SK-N-SH treated with all-trans-retinoic acid at 6 μM for 48 hours (cell line): ENCODE measurements at places on chromosomes 5 and 9.

DNA sequence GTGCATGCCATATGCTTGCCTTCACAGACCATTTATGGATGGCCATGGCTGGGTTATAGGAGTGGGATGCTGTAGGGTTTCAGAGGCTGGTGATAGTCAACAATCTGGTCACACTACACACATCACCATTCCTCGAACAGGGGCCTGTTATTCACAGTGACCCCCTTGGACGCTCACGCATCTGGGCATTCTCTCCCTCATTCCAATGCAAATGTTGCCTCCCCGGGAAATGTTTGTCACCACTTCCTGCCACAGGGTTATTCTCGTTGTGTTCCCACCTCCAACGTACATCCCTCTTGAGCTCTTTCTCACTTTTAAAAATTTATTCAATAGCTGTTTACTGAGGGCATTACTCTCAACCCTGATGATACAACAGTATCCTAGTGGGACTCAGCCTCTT is 135.4 kb downstream of the SCAMP1 start:
- no peak for ATAC-seq

GRCh38 chr5:169251333-169252084 is 49.4 kb downstream of the SLIT3 start:
- peak; percentile 65 for ATAC-seq

GRCh38 chr5:59036274-59036961 is 453.5 kb downstream of the RAB3C start:
- ATAC-seq = peak; percentile 13; the same call in 2 of the 3 replicates

DNA sequence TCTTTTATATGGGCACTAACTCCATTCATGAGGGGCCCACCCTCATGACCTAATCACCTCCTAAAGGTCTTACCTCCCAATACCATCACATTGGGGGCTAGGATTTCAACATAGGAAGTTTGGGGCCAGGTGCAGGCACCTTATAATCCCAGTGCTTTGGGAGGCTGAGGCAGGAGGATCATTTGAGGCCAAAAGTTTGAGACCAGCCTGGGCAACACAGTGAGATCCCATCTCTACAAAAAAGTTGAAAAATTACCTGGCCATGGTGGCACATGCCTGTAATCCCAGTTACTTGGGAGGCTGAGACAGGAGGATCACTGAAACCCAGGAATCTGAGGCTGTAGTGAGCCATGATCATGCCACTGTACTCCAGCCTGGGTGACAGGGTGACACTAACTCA is 76.7 kb downstream of the MYO10 start:
- ATAC-seq = no peak

GRCh38 chr9:20599195-20599594 is 23.1 kb downstream of the MLLT3 start:
- ATAC-seq = no peak

- ATAC-seq = no peak
Measured at GRCh38 chr9:108784998-108785397, 70.8 kb downstream of the ACTL7B start.

GRCh38 chr5:135242866-135243555 is 156.0 kb downstream of the MACROH2A1 start:
- ATAC-seq = no peak
